ENCODE measurements at places on chromosomes 4 and X.

GRCh38 chrX:29143356-29143755 lies 556.1 kb downstream of the IL1RAPL1 start:
- no peak for DNase-seq

- DNase-seq, result no peak
These were observed 56.3 kb upstream of the LCORL start for GRCh38 chr4:18077808-18078207.

DNA sequence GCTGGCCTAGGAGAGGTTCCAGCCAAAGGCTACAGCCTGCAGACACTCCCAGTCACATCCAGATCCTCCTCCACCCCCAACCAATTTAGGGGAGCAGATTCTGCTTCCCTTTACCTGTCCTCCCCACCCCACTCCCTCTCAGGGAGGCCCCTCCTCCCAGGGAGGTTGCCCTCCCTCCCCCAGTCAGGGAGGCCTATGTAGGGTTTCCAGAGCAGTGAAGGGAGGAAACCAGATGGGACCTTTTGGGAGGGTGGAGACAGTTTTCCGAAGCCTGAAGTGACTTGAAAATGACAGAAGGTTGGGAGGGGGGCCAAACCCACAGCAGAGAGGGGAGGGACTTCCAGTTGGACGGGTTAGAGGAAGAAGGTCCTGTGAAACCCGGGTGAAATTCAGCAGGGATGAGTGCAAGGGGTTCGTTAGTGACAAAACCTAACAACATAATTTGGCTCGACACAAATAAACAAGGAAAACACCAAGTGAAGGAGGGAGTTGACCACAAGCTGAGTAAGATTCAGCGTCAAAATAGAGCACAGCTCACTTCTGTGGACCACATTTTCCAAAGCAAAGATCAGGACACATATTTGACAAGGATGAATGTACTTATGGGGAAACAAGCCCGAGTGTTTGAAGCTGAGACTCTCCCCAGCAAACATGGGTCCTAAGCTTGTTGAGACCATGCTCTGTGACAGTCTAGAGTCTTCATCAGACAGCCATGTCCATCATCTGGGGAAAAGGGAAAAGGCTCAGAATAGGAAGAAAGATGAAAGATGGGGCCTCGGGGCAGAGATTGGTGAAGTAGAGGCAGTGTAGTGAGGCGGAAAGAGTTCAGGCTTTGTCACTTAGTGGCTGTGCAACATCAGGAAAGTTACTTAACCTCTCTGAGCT lies 46.4 kb downstream of the PRPS1 start:
- DNase-seq, result peak; percentile 81

GRCh38 chr4:126697748-126698147 lies 935.0 kb upstream of the INTU start:
- DNase-seq, result no peak

DNA sequence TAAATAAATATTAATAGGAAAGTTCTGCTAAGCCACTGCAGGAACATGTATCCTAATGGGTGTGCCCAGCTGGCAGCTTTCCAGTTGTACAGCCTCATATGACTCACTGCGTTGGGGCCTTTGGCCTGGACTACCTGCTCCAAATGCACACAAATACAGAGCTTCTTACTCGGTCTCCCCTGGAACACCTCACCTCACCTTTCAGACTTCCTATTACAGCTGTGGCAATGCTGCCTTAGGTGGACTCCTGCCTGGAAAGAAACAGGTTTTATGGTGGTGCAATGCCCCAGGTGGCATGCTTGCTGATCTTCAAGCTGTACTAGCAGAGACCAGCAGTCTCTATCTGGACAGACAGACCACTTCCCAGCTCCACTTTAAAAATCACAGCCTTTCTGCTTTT lies 85.7 kb upstream of the EXOC1L start:
- DNase-seq, result no peak

DNA sequence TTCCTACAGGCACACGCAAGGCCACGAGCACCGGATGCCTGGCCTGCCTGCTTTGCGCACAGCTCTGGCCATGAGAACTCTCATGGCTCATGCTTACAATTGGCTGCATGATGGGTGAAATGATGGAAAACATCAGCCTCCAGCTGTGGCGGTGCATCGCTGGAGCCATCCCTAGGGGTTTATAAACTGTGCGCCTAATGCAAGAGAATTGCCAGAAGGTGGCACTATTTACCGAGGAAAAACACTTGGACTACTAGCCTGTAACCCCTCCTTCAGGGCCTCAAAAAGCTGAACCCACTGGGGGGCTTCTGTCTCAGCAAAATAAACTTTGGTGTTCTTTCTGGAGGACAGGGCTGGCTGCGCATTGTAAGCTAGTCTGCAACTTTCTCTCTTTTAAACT lies 51.9 kb downstream of the PHKA2 start:
- DNase-seq, result no peak

GRCh38 chr4:176508780-176509331 lies 189.1 kb downstream of the SPCS3 start:
- DNase-seq, result no peak

DNA sequence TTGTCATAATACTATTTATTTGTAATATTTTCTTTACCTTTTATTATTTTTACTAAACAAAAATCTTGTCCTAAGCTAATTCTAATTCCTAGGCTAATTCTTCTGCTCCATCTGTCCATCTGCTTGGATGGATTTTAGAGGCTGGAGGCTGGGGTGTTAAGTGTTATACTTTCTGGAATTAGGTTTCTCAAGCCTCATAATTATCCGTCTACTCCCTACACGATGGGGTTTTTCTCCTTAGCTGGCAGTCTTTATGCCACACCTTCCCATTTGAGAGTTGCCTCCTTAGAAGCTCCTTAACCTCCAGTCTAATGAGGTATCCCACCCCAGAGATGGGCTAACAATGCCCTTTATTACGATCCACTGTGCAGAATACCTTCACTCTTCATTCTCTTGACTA lies 37.6 kb upstream of the LGI2 start:
- DNase-seq, result no peak

DNA sequence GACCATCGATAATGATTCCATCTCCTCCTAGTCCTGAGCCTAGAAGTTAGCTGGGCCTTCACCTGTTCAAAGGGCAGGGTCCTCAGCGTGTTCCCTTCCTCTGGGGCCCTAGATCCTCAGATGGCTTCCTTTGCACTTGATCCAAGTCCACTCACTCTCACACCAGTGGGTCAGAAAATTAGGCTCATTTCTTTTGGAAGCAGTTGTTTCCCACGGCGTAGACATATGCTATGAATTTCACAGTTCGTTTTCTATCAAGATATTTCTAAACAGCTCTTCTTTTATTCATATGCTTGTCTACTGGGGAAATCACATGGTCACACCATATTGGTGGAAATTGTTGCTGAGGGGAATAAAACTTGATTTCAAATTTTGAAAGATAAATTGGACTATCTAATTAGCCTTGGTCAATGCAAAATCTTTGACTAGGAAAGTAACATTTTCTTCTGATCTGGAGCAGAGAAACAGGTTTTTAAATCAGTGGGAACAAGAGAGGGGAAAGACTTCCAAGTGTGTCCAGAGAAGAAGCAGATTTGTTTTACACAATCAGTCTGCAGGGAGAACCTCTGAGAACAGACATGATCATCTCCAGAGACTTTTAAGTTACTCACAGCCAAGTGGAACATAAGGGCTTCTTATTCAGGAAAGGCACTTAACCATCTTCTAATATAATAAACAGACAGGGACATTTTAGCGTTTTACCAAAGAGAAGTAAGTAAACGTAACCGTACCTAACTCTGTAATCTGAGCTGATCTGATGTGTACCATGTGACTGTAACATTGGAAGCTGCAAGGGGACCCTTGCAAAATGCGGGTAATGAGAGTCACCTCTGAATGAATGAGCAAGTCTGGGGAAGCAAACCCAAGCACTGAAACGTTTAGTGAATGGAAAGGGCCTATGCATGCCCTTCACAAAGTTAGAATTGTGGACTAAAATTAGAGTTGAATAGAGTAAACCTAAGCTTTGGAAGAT lies 455.7 kb upstream of the FAT1 start:
- no peak for DNase-seq

- no peak for DNase-seq
These were observed 50.4 kb upstream of the PAGE5 start for GRCh38 chrX:55169782-55170181.

- no peak for DNase-seq
These were observed 104.2 kb downstream of the PAPSS1 start for GRCh38 chr4:107615809-107616208.

DNA sequence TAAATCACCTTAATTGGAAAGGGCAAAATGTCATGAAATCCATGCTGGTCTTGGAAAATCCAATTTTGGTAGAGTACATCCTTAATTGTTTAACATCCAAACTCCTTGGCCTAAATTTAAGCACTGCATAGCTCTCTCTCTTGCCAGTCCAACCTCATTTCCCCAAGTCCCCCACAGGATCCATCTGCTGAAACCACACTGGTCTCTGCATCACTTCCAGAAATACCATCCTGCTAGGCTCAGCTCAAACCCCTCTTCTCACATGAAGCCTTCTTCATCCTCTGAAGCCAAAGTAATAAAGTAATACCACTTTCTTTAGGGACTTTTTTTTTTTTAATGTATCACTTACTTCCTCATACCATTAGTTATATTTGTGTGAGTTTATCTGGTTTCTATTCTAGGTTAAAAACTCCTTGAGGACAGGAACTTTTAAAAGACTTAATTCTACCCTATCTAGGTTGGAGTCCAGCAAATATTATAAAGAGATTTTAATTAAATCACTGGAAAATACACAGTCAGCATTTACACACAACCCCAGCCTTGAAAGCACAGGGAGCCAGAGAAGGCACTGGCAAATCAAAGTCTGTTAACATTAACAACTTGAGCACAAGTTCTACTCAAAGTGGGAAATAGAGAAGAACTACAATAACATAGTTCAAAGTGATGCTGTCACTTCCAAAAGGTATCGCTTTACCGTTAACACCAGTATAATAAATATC lies 16.7 kb upstream of the KLF3 start:
- DNase-seq, result no peak

GRCh38 chr4:8590546-8590880 lies 2.1 kb upstream of the CPZ start:
- DNase-seq, result no peak

DNA sequence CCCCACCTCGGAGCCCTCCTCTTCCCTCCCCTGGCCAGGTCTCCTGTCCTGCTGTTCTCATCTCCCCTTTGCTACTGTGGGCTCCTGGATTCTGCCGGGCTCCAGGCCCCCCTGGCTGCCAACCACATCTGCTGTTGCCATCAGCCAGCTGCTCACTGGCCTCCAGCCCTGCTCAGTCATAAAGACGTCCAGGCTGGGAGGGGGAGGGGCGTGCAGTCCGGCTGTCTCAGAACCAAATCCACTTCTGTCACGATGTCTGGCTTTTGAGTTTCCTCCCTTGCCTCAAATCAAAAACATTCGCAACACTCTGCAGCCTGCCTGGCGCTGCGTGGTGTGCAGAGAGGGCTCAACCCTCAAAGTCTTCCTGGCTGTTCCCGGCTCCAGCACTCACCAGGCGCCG lies 7.1 kb downstream of the RASL11B start:
- DNase-seq, result no peak

DNA sequence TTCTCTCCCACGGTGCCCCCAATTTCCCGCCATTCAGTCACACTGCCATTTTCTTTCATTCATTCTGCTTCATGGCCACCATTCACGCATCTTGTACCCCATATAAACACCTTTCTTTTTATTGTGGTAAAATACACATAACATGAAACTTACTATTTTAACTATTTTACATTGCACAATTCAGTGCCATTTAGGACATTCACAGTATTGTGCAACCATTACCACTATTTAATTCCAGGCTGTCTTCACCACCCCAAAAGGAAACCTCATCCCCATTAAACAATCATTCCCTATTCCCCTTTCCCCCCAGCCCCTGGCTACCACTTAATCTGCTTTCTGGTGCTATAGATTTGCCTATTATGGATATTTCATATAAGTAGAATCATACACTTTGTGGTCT lies 15.9 kb downstream of the SPACA5 start:
- no peak for DNase-seq

DNA sequence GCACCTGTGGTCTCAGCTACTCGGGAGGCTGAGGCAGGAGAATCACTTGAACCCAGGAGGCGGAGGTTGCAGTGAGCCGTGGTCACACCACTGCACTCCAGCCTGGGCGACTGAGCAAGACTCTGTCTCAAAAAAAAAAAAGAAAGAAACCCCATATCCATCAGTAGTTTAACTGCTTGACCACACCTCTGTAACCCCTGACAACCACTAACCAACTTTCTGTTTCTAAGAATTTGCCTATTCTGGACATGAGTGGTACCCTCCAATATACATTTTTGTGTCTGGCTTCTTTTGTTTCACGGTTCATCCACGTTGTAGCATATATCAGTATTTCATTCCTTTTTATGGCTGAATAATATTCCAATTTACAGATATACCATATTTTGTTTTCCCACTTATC lies 9.1 kb downstream of the PPAT start:
- DNase-seq, result no peak

DNA sequence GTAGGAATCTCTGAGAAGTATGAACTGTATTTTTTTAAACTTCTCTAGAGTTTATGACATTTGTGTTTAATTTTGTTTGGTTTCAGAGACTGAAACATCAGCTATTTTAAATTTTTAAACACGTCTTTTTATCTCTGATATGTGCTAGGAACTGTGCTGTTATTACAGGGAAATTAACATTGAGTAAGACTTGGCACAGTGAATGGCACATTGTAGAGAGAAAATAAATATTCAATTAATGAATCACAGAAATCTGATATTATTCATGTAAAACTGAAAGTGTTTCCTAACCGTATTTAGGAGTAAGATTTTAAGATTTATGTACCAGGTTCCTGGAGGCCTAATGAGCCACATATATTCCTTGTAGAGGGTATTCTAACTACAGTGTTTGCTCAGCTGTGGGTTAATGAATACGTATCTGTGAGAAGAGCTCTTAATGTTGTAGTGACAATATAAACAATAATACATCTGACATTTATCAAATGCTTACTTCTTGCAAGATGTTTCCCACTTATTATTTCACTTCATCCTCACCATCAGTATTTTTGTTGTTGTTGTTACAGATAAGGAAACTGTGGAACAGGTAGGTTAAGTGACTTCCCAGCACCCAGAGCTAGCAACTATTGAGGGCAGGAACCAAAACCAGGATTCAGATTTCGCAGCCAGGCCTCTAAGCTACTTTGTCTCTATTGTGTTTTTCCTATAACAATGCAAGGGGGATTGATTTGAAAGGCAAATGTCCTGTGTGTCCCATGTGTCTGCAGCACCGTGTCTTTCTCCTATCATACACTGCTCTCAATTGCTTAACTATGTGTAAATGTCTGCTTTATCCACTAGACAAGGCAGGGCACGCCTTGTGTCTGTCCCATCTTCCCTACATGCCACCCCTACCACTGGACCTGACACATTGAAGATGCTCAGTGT lies 121.1 kb upstream of the FAM9C start:
- DNase-seq, result no peak

DNA sequence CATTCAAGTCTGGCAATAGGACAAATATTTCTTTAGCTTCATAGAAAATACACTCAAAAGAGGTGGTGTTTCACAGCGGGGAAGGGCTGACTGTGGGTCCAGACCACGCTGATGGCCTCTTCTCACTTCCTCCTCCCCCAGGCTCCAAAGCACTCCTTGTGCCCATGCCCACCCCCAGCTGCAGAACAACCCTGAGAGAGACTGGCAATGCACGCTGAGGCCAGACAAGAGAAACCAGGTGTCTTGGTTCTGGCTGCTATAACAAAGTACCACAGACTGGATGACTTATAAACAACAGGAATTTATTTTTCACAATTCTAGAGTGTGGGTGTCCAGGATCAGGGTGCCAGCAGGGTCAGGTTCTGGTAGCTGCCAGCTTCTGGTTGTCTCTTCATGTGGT lies 386.1 kb downstream of the FBXW7 start:
- DNase-seq, result no peak

All from CD4-positive, alpha-beta T cell treated with Interleukin-12 subunit alpha and Interleukin-12 subunit beta, for 1 hour (primary cell).